ENCODE measurements at places on chromosomes 2 and 18.

GRCh38 chr2:127080226-127080937, 26.6 kb downstream of the BIN1 start:
- DNase-seq, result no peak

DNA sequence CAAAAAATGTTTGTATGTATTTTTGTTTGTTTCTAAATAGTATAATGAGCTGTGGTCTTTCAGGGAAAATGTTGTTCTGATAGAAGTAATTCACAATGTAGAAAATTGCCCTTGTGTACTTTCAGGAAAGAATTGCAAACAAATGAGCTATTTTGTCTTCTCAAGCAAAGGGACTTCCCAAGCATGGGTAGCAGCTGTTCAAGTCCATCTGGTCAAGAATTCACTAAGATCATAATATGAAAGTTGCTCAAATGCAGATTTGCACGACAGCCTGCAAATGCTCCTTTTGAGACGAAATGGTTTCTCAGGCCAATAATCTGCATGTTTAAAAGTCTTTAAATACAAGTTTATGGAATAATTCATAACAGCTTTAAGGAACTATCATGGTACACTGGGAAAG, 51.9 kb upstream of the HNMT start:
- no peak for DNase-seq

- DNase-seq, result no peak
These were observed 3.3 kb downstream of the PSTPIP2 start for GRCh38 chr18:46068763-46069162.

DNA sequence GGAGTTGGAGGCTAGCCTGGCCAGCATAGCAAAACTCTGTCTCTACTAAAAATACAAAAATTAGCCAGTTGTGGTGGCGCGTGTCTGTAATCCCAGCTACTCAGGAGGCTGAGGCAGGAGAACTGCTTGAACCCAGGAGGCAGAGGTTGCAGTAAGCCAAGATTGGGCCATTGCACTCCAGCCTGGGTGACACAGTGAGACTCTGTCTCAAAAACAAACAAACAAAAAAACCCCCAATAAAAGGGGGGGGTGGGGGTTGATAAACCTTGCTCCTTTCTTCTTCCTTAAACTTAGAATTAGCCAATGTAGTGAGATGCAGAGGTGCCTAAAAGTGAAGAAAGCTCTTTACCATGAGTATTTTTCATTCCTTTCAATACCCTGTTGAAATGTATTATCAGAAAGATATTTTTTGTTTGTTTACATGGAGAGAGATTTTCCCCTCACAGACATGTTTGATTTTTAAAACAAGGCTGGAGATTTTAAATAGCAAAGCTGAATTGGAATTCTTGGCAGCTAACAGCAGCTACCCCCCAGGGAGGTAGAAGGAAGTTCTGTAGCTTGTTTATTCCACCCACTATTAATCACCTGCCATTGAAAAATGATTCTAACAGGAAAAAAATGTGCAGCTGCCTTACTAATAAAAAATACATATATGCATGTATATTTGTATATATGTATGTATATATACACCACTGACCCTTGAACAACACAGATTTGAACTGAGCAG, 48.6 kb downstream of the GYPC start:
- no peak for DNase-seq

DNA sequence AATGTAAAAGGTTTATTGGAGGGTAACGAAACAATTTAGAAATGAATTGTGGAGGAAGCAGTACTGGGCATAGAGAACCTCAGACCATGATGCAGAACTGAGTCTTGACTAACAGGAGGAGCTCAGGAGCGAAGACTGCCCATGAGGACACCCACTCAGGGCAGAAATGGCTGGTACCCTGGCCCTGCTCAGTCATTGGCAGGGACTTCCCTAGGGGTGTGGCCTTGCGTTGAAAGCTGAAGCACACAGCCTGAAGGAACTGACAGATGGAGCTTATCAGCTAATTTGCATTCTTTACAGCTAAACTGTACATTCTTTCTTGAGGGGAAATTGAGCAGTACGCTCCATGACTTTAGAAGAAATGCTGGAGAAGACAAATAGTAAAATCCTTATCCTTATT, 57.1 kb downstream of the PDK1 start:
- no peak for DNase-seq

- DNase-seq, result no peak
These were observed 141.3 kb downstream of the PXDN start for GRCh38 chr2:1603059-1603458.

- DNase-seq, result no peak
These were observed 86.5 kb upstream of the MSH6 start for GRCh38 chr2:47696478-47696831.

- DNase-seq, result no peak
These were observed 2896.7 kb upstream of the TEKT4 start for GRCh38 chr2:91974401-91975129.

GRCh38 chr2:217611626-217612127, 391.1 kb downstream of the TNS1 start:
- DNase-seq, result no peak

GRCh38 chr2:18600255-18600613, 10.9 kb upstream of the NT5C1B start:
- DNase-seq, result no peak

GRCh38 chr2:159774370-159774990, 23.5 kb downstream of the CD302 start:
- DNase-seq, result no peak

- DNase-seq, result no peak
These were observed 14.3 kb upstream of the TMEM185B start for GRCh38 chr2:120237491-120237902.

GRCh38 chr2:34995196-34995595, 1360.4 kb upstream of the CRIM1 start:
- DNase-seq, result no peak

GRCh38 chr2:54523324-54523959, 67.3 kb downstream of the SPTBN1 start:
- no peak for DNase-seq

- DNase-seq, result no peak
These were observed 19.4 kb downstream of the TEX44 start for GRCh38 chr2:231612109-231612455.

GRCh38 chr2:143901185-143901842, 618.6 kb downstream of the ZEB2 start:
- no peak for DNase-seq

DNA sequence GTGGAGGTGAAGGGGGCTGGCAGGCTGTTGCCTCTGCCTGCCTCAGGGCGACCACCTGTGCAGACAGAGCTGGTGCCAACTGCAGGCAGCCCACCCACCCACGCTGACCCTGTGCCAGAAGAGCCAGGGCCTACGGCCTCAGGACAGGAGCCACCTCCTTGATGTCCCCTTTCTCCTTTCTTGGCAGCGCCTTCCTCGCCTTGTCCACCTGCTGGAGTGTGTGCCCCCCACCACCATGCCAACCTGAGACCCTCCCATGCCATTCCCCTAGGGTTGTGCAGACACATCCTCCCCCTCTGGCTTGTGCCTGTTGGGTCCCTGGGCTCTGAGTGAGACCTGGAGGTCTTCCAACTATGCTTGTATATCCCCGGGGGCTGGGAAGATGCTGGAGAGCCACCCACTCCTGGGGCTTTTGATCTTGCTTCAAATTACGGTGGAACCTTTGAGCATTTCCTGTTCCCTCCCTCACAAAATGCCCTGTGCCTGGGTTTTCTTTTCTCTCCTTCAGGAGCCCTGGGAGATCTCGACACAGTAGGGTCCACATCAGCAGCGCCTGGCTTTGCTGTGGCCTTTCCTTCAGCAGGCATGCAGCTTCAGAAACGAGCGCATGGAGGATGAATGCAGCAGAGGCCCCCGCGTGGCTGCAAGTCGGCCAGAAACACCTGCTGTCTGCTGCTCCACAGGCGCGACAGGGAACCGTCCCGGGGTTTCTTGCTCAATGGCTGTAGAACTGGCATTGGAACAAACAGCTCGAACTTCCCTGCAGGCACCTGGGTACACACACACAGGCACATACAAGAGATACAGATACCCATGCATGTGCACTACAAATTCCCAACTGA, 65.9 kb upstream of the SH3RF3 start:
- no peak for DNase-seq

GRCh38 chr2:101893681-101894381, 97.9 kb upstream of the IL1R2 start:
- no peak for DNase-seq

- DNase-seq, result no peak
These were observed 82.7 kb downstream of the ORC4 start for GRCh38 chr2:147937744-147938349.

DNA sequence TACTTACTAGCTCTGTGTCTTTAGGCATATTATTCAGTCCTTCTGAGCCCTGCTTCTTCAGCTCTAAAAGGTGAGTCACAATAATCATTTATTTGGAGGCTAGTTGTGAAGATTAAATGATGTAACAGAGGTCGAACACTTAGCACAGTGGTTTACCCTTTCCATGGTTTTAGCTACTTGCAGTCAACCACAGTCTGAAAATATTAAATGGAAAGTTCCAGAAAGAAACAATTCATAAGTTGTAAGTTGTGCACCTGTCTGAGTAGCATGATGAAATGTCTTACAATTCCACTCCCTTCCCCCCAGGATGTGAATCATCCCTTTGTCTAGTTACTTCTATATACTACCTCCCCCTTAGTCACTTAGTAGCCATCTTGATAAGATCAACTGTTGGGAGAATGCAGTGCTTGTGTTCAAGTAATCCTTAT, 217.6 kb upstream of the THUMPD2 start:
- no peak for DNase-seq

DNA sequence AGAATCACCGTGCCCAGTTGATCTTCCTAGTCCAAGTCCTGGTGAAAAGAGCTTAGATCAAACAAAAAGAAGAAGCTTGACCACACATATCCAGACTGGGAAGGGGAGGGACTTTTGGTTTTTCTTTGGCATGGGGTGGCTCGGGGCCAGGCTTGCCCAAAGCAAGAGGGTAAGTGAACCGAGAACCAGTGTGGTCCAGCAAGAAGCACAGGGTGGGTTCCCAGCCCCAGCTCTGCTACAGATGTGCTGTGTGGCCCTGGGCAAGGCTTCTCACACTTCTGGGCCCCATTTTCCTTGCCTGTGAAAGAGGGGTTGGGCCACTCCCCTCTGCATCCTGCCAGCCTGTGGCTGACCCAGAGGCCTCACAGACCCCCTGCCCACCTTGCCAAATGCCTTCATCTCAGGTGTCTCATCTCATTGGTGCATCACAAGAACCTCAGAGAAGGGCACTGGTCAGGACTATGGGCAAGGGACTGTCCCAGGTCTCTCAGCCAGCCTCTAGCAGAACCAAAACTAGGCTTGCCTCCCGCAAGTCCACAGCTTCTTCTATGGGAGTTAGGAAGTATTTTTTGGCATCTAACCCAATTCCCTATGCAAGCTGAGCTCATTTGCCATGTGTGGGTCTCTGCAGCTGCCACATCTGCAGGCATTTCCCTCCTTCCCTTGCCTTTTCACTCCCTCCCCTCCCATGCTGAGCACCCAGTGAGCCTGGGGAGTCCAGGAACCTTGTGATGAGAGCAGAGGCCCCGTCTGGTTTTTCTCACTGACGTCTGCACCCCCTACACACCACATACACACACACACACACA, 6.9 kb downstream of the ATP6V1B1 start:
- no peak for DNase-seq

GRCh38 chr2:36564377-36564930, 33.5 kb downstream of the FEZ2 start:
- DNase-seq, result no peak

DNA sequence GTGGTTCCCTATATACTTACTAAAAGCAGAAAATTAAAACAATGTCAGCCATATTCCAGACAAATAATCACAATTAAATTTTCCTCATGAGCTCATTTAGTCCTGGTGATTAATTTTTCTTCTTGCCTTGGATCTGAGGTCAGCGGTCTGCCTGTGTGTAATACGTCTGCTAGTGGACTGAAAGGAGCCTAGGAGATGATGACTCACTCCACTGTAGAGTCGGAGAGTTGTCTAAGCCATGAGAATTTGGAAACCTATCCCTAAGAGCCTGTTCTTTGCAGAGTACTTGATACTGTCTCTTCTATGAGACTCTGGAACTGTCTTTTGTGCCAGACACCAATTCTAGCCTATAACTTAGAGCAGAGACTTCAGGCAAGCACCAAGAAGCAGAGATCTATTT, 94.2 kb upstream of the RAB27B start:
- no peak for DNase-seq

DNA sequence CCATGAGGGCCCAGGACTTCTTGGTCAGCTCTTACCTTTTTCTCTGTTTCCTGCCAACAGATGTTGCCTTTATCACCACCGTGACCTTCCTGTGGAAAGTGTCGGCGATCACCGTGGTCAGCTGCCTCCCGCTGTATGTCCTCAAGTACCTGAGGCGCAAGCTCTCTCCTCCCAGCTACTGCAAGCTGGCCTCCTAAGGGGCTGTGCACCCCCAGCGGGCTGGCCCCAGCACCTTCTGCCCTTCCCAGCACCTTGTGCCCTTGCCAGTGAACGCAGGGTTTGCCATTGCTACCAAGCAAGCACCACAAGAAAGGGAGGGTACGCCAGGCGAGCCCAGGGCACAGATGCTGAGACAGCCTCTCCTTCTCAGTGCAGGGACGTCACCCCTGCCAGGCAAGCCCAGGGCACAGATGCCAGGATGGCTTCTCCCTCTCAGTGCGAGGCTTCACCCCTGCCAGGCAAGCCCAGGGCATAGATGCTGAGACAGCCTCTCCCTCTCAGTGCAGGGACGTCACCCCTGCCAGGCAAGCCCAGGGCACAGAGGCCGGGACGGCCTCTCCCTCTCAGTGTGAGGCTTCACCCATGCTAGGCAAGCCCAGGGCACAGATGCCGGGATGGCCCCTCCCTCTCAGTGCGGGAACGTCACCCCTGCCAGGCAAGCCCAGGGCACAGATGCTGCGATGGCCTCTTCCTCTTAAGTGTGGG, 18.4 kb upstream of the NFATC1 start:
- DNase-seq, result no peak

GRCh38 chr2:238450440-238450861, 23.7 kb downstream of the ASB1 start:
- no peak for DNase-seq

All from stimulated activated CD8-positive, alpha-beta memory T cell treated with anti-CD3 and anti-CD28 coated beads, Interleukin-2, amount 100 ng/mL, for 1 hour (primary cell).